Right forelimb (tissue), 1 donor: ENCODE measurements at places on chromosomes 4 and X.

GRCh38 chr4:95637043-95637600 is 88.3 kb upstream of the UNC5C start:
- no peak for DNase-seq

GRCh38 chr4:20982544-20982943 is 282.3 kb downstream of the PACRGL start:
- no peak for DNase-seq

DNA sequence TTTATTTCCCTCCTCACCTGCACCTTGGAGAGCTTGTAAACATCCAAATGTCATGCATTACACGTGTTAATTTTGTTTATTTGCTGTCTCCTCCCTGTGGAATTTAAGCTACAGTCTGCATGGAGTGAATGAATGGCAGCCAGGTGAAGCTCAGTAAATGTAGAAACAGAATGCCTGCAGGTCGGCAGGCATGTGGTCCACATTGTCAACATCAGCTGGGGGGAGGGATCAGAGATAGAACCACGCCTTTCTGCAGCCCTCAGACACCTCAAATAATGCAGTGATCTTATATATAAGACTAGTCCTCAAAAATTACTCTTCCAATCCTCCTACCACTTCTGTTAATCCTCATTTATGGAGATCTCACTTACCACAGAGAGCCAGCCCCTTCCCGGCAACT is 131.2 kb upstream of the KIT start:
- no peak for DNase-seq

GRCh38 chr4:153831245-153831644 is 42.4 kb upstream of the SFRP2 start:
- DNase-seq = no peak

DNA sequence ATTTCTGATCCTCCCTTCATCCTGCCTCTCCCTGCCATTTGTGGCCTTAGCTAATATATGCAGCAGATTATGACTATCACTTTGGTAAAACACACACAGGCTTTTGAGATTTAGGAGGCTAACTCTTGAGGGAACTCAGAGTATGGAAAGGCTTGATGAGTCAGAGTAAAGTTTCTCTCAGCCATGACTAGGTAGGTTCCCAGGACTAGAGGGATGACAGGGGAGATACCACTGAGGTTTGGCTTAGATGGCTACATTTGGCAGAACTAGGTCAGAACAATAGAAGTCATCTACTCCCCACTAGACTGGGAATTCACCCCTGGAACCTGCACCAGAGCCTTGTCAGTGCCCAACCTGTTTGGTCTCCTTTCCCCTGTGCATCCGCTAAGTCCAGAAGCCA is 585.7 kb downstream of the TLL1 start:
- DNase-seq = no peak

DNA sequence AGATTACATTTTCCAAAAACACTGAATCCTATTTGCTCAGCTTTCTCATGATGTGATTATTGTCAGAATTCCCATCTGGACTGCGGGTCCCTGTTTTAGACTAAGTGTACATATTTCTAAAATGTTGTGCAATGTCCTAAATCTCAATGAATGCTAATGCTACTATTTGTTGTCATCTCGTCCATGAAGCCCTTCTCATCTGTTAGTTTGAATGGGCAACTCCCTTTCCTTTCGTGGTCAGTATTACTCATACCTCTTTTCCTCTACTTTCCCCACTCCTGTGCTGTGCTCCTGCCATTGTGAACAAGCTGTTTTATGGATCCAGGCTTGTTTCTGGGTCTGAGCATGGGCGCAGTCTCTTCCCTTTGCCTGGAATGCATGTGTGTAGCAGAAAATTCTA is 91.0 kb downstream of the MID1 start:
- no peak for DNase-seq

- DNase-seq = no peak
These were observed 44.7 kb upstream of the UGT2B7 start for GRCh38 chr4:69051576-69051943.

DNA sequence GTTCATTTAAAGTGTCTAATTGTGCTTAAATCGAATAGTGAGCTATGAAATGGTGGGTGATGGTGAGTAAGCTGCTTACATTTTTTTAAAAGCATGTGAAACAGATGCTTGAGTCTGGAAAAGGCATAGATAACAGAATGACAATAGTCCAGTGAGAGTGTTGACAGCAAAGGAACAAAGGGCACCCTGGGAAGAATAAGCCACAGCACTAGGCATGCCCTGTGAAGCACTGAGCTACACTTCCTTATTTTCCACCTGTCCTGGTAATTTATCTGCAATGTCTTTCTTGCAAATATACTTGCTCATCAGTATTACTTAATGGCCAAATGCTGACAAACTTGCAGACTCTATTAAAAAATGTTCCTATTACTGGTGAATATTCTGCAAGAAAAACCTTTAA is 168.7 kb downstream of the PRDM5 start:
- DNase-seq = no peak
